ENCODE measurements at places on chromosomes 7 and 10.

GRCh38 chr7:137078781-137079180, 210.3 kb downstream of the CHRM2 start:
- no peak for DNase-seq

DNA sequence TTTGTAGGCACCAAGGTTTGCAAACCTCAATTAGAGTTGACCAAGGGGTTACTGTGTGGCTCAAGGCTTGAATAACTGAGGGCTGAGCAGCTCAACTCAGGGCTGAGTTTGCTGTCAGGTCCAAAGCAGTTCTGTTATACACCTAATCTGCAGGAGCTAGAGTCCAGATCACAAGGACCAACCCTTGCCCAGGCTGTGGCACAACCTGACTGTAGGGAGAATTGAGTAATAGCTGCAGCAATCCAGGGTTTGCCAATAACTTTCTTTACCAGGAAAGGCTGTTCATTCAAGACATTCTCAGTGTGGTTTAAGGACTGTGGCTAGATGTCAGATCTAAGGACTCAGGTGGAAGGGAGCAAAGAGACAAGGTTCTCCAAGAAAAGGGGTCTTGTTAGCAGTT, 115.6 kb upstream of the IMMP2L start:
- DNase-seq: no peak

- DNase-seq: no peak
Measured at GRCh38 chr7:48090095-48090805, 1.2 kb downstream of the UPP1 start.

- no peak for DNase-seq
Measured at GRCh38 chr10:16441173-16441840, 4.5 kb downstream of the PTER start.

GRCh38 chr10:35136263-35136815, 9.7 kb downstream of the CREM start:
- DNase-seq: no peak

DNA sequence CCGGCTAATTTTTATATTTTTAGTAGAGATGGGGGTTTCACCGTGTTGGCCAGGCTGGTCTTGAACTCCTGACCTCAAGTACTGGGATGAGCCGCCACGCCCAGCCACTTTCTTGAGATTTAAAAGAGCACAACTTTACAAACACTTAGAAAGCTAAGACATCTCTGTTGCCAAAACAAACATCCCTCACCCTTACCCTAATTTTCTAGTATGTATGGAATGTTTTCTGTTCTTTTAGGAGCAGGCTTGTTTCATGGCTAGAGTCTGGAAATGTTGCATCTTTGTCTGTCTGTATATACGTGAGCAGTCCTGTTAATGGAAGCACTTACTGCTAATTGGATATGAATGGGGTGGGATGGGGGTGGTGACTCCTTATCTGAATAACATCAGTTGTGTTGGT, 2.9 kb downstream of the OLAH start:
- no peak for DNase-seq

DNA sequence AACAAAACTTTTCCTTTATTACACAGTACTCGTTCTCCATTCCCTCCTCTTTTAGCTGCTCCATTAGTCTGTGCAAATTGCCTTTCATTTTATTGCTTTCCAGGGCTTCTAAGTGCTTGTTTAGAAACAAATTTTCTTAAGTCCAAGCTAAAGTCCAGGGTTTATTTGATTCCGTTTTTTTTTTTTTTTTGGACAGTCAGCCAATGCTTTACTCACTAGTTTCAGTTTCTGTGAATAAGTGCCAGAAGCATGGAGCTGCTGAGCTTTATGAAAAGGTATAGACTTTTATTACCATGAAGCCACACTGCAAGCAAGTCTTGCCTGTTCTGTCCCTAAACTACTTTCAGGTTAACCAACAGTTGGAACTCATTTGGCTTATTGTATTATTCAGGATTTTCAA, 455.0 kb downstream of the GFRA1 start:
- no peak for DNase-seq

DNA sequence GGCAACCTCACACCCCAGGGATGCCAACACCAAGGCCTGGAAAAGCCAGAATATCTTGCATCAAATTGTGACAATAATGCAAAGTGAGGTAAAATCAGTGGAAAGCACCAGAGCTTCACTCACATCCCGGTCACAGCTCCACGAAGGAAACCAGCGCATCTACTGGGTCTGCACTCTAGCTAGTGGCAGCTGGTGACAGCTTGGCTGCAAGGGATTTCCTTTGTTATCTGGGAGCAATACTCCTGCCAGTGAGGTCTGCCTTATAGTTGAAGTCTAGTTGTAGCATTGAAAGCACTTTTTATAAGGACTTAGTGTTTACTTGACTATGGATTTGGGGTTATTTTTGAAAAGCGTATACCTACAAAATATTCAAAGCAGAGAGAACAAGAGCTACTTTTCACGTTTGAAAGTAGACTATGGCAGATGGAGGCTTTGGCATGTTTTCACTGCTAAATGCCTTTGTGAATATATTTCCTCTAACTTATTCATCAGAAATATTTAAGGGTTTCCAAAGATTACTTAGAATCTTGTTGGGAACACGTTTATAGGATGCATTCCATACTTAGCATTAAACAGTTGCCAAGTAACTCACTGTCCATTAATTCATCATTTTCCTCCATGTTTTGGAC, 26.1 kb downstream of the WDFY4 start:
- DNase-seq: no peak

DNA sequence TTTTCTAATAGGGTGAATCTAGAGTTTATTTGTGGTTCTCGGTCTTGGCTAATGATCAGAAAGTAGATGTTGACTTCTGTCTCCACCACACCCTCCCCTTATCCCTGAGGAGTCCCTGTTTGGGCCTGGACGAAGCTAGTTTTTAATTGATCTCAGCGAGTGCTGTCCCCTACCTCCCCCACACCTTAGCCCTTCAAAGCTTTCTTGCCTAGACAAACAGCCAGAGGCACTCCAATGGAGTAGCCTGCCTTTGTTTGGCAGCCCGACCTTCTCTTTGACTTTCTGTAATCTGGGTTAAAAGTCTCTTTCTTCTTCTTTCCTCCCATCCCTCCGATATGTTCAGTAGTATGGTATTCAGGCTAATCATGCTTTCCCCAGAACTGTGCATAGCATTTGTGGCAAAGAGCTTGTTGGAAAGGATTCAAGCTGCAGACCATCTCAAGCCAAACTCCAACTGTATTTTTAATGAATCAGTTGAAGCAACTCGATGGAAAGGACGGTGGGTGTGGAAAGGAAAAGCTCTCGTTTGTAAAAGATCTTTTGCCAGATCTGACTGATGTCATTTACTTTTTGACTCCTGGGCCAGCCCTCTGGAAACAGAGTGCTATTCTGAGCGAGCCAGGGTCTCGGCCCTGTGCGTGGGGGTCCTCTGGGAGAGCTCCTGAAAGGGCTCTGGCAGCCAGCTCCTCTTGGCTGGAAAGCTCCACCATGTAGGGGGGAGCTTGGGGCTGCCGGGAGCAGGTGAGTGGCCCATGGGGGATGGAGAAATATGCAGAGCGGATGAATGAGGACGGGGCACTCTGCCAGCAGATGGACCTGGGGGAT, 4.5 kb downstream of the FAM180A start:
- DNase-seq: no peak

DNA sequence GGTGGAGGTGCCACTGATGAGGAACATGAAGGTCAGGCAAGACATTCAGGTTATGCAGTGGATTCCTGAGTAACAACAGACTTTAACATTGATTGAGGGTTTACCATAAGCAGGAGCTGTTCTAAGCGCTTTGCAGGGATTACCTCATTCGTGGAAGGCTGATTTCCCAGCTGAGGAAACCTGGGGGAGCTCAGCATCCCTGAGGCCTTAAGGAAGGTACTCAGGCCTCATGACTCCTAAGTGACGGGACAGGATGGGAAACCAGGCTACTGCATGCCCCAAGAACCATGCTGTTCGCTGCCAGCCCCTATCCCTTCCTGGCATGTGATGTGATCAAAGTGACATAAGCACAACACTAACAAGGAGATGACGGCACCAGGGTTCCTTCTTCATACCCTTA, 143.6 kb upstream of the NFE2L3 start:
- no peak for DNase-seq

GRCh38 chr7:1523844-1524243, 6.7 kb upstream of the MAFK start:
- DNase-seq: no peak

GRCh38 chr7:54960517-54960916, 58.3 kb upstream of the EGFR start:
- no peak for DNase-seq

DNA sequence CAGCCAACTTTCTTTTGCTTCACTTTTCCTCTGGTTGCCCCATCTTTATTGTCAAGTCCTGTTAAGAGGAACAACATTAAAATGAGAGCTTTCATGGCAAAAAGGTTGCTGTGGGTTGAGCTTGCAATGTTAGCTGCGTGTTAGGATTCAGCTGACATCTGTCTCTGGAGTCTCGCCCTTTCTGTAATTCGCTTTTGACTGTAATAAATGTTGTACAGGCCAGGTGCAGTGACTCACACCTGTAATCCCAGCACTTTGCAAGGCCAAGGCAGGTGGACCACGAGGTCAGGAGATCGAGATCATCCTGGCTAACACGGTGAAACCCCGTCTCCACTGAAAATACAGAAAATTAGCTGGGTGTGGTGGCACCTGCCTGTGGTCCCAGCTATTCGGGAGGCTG, 24.1 kb downstream of the MNX1 start:
- peak; percentile 1 for DNase-seq

DNA sequence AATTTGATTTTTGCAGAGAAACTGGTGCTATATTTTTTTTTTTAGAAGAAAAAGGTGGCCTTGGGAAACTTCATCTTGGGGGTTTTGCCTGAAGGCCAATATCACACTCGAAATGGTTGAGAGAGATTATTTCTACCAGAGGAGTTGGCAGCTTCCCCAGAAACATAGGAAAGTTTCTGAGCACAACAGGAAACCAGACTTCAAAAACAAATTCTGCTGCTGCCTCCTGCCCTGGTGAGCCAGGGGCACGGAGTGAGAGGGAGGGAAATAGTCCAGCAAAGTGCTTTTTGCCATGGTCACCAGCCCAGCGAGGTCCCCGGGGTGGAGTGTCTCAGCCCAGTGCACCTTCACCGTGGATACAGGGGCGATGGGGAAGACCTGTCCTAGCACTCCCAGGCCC, 61.1 kb downstream of the FOXI2 start:
- no peak for DNase-seq

- no peak for DNase-seq
Measured at GRCh38 chr7:37380831-37381230, 67.8 kb downstream of the ELMO1 start.

GRCh38 chr10:28179006-28179742, 123.7 kb downstream of the MPP7 start:
- no peak for DNase-seq

GRCh38 chr7:154746571-154747360, 256.2 kb downstream of the PAXIP1 start:
- DNase-seq: no peak

DNA sequence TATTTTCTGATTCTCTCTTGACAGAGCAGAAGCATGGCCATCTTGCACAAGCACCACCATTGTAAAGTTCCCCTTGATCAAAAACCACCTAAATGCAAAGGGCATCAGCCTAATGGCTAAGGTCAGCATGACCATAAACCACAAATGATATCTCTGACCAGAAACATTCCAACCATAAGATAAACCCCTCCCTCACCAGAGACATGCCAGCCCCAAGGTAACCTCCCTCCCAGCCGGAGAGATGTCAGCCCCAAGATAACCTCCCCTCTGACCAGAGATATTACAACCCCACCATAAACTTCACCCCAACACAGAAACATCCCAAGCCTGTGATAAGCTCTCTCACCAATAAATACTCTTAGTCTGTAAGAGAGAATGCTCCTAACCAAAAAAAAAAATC, 72.1 kb upstream of the CDK1 start:
- DNase-seq: no peak

DNA sequence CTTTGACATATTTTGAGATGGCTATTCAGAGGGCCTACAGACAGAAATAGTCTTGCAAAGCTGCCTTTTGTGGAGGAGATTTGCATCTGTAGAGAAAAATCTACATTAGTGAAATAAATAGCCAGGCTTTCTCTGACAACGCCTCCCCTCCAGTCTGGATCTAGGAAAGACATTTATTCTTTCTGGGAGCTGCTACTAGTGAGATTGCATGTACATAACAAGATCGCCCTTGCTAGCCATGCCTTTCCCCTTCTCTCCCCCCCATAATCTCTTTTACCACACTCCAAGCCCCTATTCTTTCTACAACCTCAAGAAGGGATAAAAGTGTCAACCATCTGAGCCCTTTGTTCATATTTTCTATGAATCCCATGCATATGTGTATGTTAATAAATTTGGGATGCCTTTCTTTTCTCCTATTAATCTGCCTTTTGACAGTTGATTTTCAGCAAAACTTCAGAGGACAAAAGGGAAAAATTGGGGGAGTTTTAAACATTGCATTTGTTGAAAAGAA, 194.2 kb downstream of the SNX13 start:
- DNase-seq: no peak

DNA sequence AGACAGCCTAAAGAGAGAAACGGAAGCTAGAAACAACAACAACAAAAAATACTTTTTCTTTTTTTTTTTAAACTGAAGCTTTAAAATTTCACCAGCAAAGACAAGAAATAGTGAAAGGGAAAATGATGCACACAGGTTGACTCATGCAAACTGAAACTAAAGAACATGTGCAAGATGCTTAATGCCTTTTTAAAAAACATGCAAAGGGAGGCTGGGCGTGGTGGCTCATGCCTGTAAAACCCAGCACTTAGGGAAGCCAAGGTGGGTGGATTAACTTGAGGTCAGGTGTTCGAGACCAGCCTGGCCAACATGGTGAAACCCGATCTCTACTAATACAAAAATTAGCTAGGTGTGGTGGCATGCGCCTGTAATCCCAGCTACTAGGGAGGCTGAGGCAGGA, 15.1 kb upstream of the CUBN start:
- no peak for DNase-seq

DNA sequence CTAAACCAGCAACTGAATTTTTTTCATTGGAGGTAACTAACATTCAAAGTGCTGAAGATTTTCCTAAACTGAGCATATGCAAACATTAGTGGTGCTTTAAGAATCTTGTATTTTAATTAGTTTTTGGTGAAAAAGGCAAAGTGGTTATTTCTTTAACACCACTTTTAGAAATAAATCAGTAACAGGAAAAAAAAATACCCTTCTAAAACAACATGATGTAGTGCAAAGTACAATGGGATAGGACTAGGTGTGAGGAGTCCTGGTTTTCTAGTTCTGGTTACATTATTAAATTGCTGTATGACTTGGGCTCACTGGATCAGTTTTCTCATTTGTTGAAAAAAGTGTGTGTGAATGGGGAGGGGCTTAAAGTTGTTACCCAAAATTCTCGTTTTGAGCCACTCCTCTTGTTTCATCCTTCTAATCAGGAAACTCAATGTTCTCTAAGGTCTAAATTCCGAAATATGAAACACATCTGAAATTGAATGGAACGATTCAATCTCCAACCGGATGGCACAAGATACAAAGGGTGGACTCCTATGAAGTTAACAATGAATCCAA, 1.8 kb downstream of the WASL start:
- DNase-seq: no peak

GRCh38 chr7:114502454-114503254, 88.0 kb downstream of the FOXP2 start:
- no peak for DNase-seq

DNA sequence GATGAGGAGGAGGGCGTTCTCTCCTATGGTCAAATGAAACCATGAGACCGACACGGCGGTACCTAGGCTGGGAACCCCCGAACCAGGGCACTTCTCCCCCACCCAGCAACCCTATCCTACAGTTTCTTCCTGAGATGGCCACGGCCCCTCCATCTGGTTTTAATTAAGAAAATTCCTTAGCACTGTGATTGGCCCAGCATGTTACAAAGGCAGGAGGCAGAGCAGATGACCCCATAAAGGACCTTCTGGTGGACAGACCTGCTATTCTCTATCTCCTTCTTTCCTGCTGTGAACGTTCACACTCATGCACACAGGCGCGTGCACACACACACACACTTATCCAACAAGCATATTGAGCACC, 129.4 kb downstream of the RGS10 start:
- DNase-seq: no peak
